ENCODE measurements at places on chromosomes 4 and X. TPM values are rescaled to one million over a fixed set of nuclear protein-coding genes. Genes with fewer than 3 reads are reported as not detected.

Gene DCAF8L2
- not detected for total RNA-seq

Gene SLITRK4
- 1.3 TPM for total RNA-seq

- no peaks in the 10 kb centered on the region for H3K4me1 ChIP-seq
- DNase-seq: no peak
- no peaks in the 10 kb centered on the region for H3K36me3 ChIP-seq
- no peak overlapping the region for H3K27ac ChIP-seq
- no peaks in the 10 kb centered on the region for H3K27me3 ChIP-seq
- H3K4me3 ChIP-seq: no peak overlapping the region
Observed at GRCh38 chr4:5757954-5758353, 47.0 kb downstream of the EVC start.

- no peaks in the 10 kb centered on the region for H3K27me3 ChIP-seq
- H3K27ac ChIP-seq: no peak overlapping the region
- H3K36me3 ChIP-seq: no peaks in the 10 kb centered on the region
- H3K4me3 ChIP-seq: no peak overlapping the region
Observed at GRCh38 chrX:45747905-45748304, 547.2 kb upstream of the DIPK2B start.

- H3K27me3 ChIP-seq: no peaks in the 10 kb centered on the region
- no peaks in the 10 kb centered on the region for H3K36me3 ChIP-seq
- H3K27ac ChIP-seq: no peak overlapping the region
- peak; percentile 41 for DNase-seq
- H3K4me3 ChIP-seq: no peak overlapping the region
Observed at GRCh38 chr4:76095568-76095967, 21.1 kb downstream of the ART3 start.

- H3K27me3 ChIP-seq: no peaks in the 10 kb centered on the region
- H3K27ac ChIP-seq: peak overlapping the region; percentile 54
- no peaks in the 10 kb centered on the region for H3K36me3 ChIP-seq
- no peak overlapping the region for H3K4me3 ChIP-seq
- DNase-seq: no peak
- H3K4me1 ChIP-seq: no peaks in the 10 kb centered on the region
Observed at GRCh38 chr4:57098941-57099340, 11.2 kb downstream of the IGFBP7 start.

Gene MUC7
- total RNA-seq: not detected

DNA sequence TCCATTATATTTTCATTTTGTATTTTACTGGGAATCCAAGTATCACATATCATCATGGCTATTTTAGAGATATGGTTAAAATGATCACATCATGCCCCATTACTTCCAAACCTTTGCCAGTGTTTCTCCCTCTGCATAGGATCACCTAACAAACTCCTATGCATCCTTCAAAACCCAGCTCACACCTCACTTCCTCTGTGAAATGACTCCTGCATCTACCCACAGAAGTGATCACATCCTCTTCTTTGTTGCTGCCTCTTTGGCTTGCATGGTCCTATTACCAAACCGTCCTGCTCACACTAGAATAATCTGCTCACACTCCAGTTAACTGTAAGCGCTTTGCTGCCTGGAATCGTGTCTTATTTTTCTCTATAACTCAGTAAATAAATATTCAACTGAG is 74.7 kb upstream of the C4orf50 start:
- no peaks in the 10 kb centered on the region for H3K27me3 ChIP-seq
- H3K4me1 ChIP-seq: no peaks in the 10 kb centered on the region
- no peaks in the 10 kb centered on the region for H3K36me3 ChIP-seq
- no peak overlapping the region for H3K27ac ChIP-seq
- no peak overlapping the region for H3K4me3 ChIP-seq

GRCh38 chrX:475926-476723 is 89.4 kb upstream of the PPP2R3B start:
- no peak overlapping the region for H3K27ac ChIP-seq
- no peaks in the 10 kb centered on the region for H3K36me3 ChIP-seq
- no peaks in the 10 kb centered on the region for H3K27me3 ChIP-seq
- no peak for DNase-seq
- H3K4me3 ChIP-seq: no peak overlapping the region

Gene ZDHHC15
- 2.6 TPM for total RNA-seq

- no peaks in the 10 kb centered on the region for H3K36me3 ChIP-seq
- no peak overlapping the region for H3K4me3 ChIP-seq
- H3K27me3 ChIP-seq: no peaks in the 10 kb centered on the region
- no peaks in the 10 kb centered on the region for H3K4me1 ChIP-seq
Observed at GRCh38 chr4:10371121-10371520, 86.1 kb downstream of the ZNF518B start.

Gene GRID2
- 11.0 TPM for total RNA-seq

DNA sequence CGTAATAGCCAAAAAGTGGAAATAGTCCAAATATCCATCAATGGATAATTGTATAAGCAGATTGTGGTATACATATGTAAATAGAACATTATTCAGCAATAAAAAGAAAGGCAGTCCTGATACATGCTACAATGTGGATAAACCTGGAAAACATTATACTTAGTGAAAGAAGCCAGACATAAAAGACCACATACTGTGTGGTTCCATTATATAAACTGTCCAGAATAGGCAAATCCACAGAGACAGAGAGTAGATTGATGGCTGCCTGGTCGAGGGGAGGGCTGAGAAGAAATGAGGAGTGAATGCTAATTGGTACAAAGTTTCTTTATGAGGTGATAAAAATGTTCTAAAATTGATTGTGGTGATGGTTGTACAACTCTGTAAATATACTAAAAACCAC is 397.4 kb upstream of the RPS6KA3 start:
- no peak overlapping the region for H3K4me3 ChIP-seq
- H3K4me1 ChIP-seq: no peaks in the 10 kb centered on the region
- no peaks in the 10 kb centered on the region for H3K36me3 ChIP-seq
- H3K27me3 ChIP-seq: no peaks in the 10 kb centered on the region
- DNase-seq: no peak

DNA sequence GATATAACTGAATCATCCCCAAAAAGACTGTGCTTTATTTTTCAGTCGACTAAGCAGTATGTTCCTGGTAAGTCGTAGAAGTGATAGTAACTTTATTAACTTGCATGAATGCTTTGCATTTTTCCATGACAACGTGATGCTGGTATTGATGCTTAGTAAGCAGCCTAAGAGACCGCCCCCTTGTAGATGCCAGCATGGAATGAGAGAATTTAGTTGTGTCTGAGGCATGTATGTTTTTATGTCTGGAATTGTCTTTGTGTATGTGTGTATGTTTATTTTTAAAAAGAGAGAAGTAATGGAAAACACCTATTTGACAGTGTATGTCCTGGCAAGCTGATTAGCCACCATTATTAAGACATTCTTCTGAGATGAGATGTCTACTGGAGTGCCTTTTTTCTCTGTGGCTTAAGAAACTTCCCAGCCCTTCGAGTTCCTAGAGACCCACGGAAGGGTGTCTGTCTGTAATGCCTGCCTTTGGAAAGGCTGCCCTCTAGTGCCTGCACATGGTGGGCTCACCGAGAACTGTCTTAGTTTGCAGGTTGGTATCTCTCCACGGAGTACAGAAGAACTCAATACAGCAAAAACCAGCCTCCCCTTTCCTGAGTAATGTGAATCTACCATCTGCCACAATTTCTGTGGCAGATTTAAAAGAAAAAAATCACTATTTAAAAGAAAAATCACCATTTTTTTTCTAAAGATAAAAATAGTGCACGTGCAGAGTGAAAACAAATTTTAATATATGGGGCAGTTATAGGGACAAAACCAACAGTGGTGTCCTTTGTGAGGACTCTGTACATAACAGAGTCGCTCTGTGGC is 85.9 kb downstream of the AASDH start:
- H3K36me3 ChIP-seq: no peaks in the 10 kb centered on the region
- no peak overlapping the region for H3K27ac ChIP-seq
- no peaks in the 10 kb centered on the region for H3K4me1 ChIP-seq
- peak; percentile 56 for DNase-seq
- H3K4me3 ChIP-seq: no peak overlapping the region
- H3K27me3 ChIP-seq: no peaks in the 10 kb centered on the region

- H3K27ac ChIP-seq: peak overlapping the region; percentile 54
- no peak overlapping the region for H3K4me3 ChIP-seq
- peak; percentile 66 for DNase-seq
- no peaks in the 10 kb centered on the region for H3K36me3 ChIP-seq
Observed at GRCh38 chr4:87025614-87026041, 90.8 kb downstream of the AFF1 start.

Gene FRG2
- total RNA-seq: not detected

DNA sequence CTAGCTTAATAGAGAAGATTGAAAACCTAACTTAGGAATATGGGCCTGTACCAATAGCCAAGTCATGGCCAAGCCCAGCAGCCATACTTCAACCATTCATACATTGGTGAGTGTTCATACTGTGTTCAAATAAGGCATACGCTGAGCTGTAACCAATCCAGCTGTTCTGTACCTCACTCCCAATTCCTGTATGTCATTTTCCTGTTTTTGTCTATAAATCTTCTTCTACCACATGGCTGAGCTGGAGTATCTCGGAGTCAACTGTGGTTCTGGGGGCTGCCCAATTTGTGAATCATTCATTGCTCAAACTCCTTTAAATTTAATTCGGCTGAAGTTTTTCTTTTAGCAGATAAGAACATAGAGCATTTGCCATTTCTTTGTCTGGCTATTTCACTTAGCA is 195.3 kb upstream of the ANKRD50 start:
- H3K27ac ChIP-seq: no peak overlapping the region
- no peaks in the 10 kb centered on the region for H3K27me3 ChIP-seq
- no peaks in the 10 kb centered on the region for H3K4me1 ChIP-seq
- no peak overlapping the region for H3K4me3 ChIP-seq
- no peak for DNase-seq

DNA sequence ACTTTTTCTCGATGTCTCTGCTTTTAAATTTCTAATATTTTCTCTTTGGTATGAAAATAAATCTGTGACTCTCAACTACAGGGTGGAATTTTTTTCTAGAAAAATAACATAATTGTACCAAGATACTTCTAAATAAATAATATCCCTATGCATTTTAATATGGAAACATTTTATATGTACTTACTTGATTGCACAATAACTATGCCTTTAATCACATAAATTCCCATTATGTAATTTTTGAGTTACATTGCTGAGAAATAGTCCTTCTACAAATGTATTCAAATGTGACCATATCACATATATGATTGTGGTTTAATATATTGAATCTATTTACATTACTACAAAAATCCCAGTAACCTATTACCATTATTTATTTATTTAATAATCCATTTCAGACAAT is 1543.3 kb upstream of the PABPC4L start:
- H3K27me3 ChIP-seq: no peaks in the 10 kb centered on the region
- no peaks in the 10 kb centered on the region for H3K36me3 ChIP-seq
- DNase-seq: no peak
- no peaks in the 10 kb centered on the region for H3K4me1 ChIP-seq

DNA sequence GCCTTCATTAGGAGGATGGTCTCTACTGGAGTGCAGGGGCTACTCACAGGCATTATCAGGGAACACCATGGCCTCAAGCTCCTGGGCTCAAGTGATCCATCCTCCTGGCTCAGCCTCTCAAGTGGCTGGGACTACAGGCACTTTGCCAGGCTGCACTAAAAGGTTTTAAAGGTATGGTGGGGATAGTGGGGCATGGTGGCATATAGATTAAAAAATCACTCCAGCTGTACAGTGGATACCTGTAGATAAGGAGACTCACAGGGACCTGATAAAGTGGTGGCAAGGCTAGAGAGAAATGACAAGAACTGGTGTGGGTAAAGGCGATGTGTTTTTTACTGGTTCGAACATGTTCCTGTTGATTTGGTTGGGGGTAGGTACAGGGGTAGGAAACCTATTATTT is 5.9 kb downstream of the ZAR1 start:
- no peaks in the 10 kb centered on the region for H3K4me1 ChIP-seq
- H3K27me3 ChIP-seq: no peaks in the 10 kb centered on the region
- no peaks in the 10 kb centered on the region for H3K36me3 ChIP-seq
- no peak for DNase-seq
- H3K27ac ChIP-seq: no peak overlapping the region

Gene CRLF2
- not detected for total RNA-seq

Gene GNRHR
- total RNA-seq: not detected

DNA sequence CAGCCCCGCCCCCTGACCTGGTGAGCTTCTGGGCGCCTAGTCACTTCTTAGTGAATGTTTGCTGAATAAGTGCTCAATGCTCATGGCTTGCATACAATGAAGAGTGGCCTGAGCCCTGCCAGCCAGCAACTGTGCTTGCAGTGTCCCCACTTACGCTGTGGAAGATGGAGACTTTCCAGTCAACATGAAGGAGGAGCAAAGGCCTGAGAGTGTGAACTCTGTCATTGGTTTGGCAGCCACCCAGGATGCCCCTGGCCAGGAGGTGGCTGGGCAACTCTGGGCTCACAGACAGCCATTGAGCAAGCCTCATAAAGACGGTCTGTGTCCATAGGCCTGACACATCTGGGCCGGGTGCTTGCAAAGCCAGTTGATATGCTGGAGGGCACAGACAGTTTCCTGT is 72.1 kb upstream of the MAMLD1 start:
- no peak overlapping the region for H3K4me3 ChIP-seq
- no peak overlapping the region for H3K27ac ChIP-seq
- H3K4me1 ChIP-seq: no peaks in the 10 kb centered on the region

DNA sequence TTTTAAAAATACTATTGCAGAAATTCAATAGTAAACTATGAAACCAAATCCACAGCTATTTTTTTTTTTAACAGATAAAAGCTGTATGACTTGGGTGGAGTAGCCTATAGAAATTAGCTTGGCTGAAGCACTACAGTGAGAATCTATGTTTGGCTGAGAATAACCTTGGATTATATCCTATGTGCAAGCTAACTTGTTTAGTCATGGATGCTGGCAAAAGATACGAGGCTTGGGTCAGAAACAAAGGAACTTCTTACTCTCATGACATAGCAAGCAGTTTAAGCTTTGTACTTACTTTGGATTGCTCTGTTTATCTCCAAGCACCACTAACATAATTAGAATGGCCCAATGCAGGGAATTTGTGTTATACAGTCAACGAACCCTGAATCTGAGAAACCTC is 119.2 kb upstream of the GRID2 start:
- no peak for DNase-seq
- H3K36me3 ChIP-seq: no peaks in the 10 kb centered on the region
- no peak overlapping the region for H3K27ac ChIP-seq
- no peak overlapping the region for H3K4me3 ChIP-seq
- no peaks in the 10 kb centered on the region for H3K4me1 ChIP-seq
- H3K27me3 ChIP-seq: no peaks in the 10 kb centered on the region

Gene GBA3
- total RNA-seq: 0.97 TPM

DNA sequence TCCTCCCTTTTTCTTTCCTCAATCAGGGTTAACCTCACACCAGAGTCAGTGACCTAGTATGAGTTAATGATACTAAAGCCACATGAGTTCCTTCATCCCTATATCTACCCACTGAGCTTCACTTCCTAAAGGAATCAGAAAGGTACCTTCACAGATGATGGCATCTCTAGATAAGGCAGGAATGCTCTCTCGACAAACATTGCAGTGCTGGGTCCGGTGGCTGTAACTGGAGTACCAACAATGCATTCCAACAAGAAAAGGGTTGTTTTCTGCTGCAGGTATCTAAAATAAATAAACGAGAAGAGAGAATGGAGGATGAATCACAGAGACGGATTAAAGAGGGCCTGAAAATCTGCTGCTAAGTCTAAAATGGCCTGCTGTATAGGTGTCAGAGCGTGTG is 66.7 kb downstream of the DGKK start:
- no peak for DNase-seq
- H3K36me3 ChIP-seq: no peaks in the 10 kb centered on the region
- H3K27me3 ChIP-seq: no peaks in the 10 kb centered on the region
- H3K27ac ChIP-seq: no peak overlapping the region
- no peak overlapping the region for H3K4me3 ChIP-seq

- H3K27ac ChIP-seq: no peak overlapping the region
- H3K27me3 ChIP-seq: no peaks in the 10 kb centered on the region
- no peaks in the 10 kb centered on the region for H3K36me3 ChIP-seq
- no peak for DNase-seq
- H3K4me1 ChIP-seq: no peaks in the 10 kb centered on the region
- H3K4me3 ChIP-seq: no peak overlapping the region
Observed at GRCh38 chr4:162684371-162684700, 482.4 kb downstream of the NAF1 start.

Gene ARHGAP24
- 6.7 TPM for total RNA-seq

Measured in prostate gland (tissue), 2 donors.